ENCODE measurements at places on chromosomes 4 and X.

GRCh38 chr4:40731792-40732245 lies 17.9 kb upstream of the NSUN7 start:
- no peak for DNase-seq

DNA sequence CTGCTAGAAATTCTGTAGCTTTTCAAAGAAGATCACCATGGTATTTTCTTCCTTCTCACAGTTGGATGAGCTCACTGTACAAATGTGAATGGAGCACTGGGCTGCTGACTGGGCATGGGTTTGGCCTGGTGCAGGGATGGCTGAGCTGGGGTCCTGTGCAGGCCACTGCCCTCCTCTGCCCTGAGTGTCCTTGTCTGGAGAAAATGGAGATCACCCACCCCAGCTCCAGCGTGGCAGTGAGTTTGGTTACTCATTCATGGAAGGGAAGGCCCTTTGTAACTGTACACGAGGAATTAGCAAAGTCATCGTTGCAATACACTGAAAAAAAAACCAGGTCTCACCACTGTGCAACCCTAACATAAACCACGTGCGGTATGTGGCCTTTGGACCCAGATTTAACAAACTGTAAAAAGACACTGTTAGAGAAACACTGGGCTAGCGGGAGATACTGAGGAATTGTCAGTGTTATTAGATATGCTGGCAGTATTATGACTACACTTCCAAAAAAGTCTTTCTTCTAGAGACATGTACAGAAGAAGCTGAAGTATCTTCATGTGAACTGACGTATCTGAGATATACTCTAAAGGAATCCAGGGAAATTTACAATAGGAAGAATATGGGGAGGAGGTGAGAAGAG lies 16.1 kb upstream of the TBC1D14 start:
- no peak for DNase-seq

GRCh38 chr4:188971125-188971524 lies 831.9 kb downstream of the TRIML1 start:
- DNase-seq, result no peak

- no peak for DNase-seq
These were observed 6.3 kb downstream of the MEPE start for GRCh38 chr4:87838890-87839591.

- DNase-seq, result no peak
These were observed 6.5 kb downstream of the FATE1 start for GRCh38 chrX:151722241-151722846.

GRCh38 chr4:19329631-19330030 lies 922.1 kb upstream of the SLIT2 start:
- DNase-seq, result no peak

DNA sequence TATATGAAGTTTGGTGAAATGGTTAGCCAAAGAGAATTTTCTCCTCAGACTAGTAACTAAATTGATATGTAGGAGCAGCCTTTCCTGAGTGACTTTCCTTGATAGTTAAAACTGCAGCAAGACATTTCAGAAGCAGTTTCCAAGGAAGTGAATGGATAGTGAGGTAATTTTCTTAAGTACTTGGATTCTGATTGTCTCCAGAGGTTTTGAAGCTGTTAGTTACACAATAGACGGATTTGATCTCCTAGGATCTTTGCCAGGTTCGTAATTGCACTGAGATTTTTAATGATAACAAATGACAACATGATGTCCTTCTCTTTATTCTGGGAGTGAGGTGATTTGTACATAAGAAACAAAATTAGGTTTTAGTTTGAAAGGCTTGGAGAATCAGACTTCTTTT lies 29.2 kb downstream of the PRRG1 start:
- DNase-seq, result no peak

GRCh38 chr4:159766241-159766640 lies 663.4 kb downstream of the RAPGEF2 start:
- no peak for DNase-seq

DNA sequence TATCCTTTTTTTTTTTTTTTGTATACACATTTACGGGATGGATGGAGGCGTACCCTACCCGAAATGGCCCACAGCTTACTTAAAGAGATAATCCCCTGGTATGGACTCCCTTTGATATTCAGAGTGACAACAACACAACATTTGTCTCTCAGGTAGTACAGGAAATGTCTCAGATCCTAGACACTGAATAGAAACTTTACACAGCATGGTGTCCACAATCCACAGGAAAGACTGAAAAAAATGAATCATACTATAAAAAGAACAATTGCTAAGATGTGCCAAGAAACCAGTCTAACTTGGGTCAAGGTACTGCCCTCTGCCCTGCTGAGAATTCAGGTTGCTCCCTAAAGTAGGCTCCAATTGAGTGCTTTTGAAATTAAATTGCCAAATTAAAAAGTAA lies 100.8 kb upstream of the LANCL3 start:
- DNase-seq, result no peak

GRCh38 chr4:7384929-7385890 lies 49.5 kb downstream of the PSAPL1 start:
- no peak for DNase-seq

DNA sequence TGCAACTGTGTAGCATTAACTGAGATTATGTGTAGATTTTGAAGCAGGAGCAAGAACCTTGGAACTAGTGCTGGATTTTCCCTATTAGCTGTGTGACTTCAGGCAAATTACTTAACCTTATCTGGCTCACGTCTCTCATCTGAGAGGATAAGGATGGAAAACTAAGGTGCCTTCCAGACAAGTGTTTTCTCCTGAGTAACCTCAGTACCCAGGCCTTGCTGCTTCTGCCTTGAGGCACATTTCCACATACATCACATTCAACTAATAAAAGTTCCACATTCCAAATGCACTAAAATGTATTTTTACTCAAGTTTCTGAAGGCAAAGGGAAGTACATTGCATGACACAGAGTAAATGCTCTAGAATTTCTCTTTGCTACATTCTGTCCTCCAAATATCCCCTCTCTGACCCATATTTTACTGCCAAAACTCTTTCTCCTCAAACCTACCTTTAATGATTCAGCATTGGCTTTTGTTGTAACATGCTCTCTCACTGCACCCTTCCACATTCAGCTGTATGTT lies 195.4 kb upstream of the ADGRL3 start:
- no peak for DNase-seq

- DNase-seq, result no peak
These were observed 30.2 kb upstream of the CCNG2 start for GRCh38 chr4:77126809-77127208.

- DNase-seq, result no peak
These were observed 233.3 kb downstream of the NDST4 start for GRCh38 chr4:114879916-114880669.

GRCh38 chr4:40350627-40351227 lies 15.6 kb downstream of the CHRNA9 start:
- no peak for DNase-seq

- DNase-seq, result no peak
These were observed 1684.8 kb upstream of the TENM3 start for GRCh38 chr4:180558427-180558826.

DNA sequence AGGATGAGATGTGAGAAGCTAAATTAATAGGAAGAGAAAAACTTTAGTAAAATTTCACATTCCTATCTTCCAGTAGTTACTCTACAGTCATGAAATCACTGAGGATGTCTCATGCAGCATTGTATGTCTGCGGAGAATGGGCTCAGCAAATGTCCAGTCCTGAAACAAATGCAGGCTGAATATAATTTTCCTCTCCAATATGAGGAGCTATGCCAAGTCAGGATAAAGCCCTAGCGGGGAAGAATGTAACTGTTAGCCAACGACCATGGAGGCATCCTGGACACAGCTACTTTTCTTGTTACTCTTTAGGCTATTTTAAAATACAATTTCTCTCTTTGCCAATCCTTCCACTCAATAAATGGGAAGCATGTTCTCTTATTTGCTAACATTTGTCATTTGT lies 127.7 kb downstream of the PRKX start:
- DNase-seq, result no peak

DNA sequence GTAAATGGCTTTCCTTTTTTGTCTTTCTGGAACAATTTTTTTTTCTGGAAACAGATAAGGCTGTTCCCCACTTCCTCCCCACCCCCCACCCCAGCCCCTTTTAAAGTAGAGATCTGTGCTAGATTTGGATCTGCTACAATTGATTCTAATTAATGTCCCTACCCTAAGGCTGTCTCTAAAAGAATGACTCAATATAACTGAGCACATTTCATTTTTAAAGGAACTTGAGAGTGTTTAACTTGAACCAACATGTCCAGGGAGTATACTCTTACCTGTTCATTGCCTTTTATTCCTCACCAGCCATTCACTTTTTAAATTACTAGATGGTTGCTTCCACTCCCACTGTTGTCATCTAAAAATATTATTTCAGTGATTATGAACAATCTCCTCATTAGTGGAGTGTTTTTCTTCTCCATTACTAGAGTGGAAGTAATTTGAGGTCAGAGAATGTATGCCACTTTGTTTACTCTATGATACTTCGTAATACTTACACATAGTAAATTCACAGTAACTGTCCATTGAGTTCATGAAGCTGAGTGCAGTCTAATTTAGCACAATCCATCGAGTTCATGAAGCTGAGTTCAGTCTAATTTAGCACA lies 14.1 kb upstream of the CNOT6L start:
- no peak for DNase-seq

DNA sequence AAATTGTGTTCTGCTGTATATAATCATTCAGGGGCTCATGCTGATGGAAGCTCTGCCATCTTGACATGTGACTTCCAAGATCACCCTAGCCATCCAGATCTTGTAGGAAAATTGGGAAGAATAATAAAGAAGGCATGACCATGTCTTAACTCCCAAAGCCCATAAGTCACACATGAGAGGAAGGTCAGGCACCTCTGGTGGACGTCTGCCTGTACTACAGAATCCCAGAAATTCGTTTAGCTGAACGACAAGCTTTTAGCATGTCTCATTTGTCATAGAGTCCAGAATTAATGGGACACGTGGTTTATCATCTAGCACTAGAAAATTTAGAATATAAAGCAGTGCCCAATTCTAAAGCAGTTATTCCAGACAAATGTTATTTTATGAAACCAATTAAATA lies 212.7 kb downstream of the CENPC start:
- DNase-seq, result no peak

DNA sequence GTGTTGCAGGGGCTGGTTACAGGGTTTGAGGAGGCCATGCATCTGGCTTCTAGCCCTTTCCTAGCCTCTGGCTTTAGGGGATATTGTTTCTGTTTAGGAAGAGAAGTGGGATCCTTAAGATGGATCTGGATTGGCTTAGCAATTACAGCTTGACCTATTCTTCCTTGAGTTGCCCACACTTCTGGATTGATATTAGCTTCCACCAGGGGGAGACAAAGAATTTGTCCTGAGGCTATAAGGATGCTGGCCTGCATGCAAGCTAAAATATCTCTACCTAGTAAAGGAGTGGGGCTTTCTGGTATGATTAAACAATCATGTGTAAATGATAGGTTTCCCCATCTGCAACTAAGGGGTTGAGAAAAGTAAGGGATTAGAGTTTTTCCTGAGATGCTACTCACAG lies 117.2 kb downstream of the TEX13C start:
- DNase-seq, result no peak

DNA sequence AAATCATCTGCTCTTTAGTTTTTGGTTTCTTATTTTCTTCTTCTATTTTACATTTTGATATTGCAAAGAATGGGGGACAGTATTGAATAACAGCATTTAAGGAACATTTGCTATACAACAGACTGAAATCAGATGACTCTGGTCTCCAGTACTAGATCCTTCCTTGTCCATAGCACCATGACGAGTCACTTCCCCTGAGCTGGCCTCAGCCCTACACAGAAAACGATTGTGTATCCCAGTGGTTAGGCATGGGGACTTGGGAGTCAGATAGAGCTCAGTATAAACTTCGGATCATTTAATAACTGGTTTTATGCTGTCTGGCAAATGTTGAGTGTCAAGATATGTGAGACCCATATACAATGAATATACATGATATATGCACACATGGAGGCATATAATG lies 44.7 kb upstream of the BEX4 start:
- DNase-seq, result no peak

- DNase-seq, result no peak
These were observed 556.9 kb upstream of the SLIT2 start for GRCh38 chr4:19694812-19695211.

GRCh38 chr4:87985097-87985886 lies 9.8 kb downstream of the SPP1 start:
- peak; percentile 24 for DNase-seq

- DNase-seq, result no peak
These were observed 63.4 kb upstream of the PDE5A start for GRCh38 chr4:119692001-119692400.

GRCh38 chrX:72124540-72125201 lies 7.0 kb downstream of the RTL5 start:
- no peak for DNase-seq

DNA sequence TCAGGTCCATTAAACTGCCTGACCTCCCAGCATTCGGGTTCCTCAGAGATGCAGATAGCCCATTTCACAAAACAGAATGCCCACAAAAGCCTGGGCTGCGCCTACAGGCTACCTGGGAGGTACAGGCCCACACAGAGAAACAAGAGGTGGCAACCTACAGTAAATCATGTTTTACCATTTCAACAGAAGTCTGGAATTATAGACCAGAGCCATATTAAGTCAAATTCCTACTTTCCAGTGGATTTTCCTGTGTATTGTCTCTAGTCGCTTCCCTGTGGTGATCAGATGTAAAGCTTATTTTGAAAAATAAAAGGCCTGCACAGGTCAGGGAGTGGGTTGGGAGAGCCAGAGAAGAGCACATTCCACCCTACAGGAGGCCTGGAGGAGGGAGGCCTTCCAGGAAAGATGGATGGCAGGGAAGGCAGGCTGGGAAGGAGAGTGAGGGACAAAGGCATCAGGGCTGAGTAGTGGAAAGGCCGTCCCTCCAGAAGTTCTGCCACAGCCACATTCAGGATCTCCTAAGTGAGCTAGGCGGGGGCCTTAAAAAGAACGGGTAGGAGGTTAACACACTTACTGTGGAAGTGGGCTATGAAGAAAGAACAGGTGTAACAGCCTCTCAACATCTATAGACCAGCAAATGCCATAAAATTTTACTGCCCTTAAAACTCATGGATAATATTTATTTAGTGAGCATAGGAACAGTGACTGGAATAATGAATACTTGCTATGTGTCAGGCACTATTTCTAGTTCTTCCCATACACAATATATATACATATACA lies 19.0 kb upstream of the USO1 start:
- DNase-seq, result no peak

- DNase-seq, result no peak
These were observed 70.3 kb downstream of the TMEM154 start for GRCh38 chr4:152609481-152609880.

DNA sequence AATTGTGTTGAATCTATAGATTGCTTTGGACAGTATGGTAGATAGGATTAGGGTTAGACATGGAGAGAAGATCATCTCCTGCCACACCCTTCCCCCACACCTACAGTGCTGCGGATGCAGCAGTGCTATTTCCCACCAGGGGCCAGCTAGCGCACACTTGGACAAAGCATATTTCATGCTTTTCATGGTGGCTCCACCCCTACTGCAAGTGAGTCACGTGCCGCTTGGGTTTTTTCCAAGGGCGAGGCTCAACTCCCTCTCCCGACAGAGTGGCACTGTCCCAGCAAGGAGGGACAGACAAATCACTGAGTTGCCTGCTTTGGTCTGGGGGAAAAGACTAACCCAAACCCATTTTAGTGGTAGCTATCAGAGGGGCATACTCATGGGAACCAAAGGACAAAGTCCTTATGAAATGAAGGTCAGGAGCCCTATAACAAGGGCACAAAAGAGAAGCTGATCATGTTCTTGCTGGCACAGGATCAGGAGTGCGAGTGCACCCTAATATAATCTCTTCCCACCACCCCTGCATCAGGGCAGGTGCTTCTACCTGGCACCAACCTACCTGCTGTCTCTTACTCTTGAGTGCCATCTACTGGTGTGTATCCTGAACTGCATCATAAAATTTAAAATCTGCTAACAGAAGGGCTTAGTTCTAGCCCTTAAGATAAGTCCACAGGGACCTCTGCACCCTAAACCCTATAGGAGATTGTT lies 55.1 kb upstream of the PGAM4 start:
- no peak for DNase-seq
